Heart right ventricle (tissue), 16 donors: ENCODE measurements at places on chromosomes 16 and 17.

GRCh38 chr16:81151648-81152310 lies 55.6 kb upstream of the GCSH start:
- no peak for DNase-seq

DNA sequence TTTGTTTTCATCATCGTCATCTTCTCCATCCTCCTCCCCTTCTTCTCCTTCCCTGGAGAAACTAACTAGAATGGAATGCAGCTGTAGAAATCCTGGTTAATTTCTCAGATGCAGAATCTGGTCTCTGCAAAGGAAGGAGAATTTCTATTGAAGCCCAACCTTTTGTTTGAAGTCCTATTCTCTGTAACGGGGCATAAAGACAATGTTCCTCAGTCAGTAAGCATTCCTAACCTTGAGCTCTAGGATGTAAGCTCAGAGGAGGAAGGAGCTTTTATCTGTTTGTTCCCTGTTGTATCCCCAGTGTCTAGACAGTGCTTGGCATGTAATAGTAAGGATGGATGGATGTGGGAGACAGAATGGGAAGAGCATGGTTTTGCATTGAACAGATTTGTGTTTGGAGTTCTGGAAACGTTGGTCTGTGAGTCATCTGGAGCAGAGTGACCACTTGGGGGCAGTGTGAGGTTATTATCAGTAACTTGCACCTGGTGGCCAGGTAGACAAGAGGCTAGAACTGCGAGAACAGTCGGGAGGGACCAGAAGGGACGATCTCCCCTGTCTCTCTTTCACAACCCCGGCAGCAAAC lies 363.7 kb downstream of the SNX29 start:
- no peak for DNase-seq

DNA sequence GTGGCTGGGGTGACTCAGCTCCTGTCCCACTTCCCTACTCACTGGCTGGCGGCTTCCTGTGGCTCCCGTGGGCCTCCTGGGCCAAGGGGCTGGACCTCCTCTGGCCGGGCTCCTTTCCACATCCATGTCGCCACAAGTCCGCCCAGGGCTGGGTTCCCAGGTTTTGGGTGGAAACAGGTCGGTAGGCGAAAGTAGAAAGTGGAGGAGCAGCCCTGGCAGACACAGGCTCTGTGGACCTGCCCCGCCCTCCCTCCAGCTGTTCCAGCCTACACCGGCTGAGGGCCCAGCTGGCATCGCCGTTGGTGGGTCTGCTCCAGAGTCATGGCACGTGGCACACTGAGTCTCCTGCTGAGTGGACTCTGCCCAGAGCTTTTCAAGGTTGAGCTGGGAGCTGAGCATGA lies 28.7 kb downstream of the GSE1 start:
- peak; percentile 51 for DNase-seq

GRCh38 chr17:74831444-74832146 lies 28.1 kb downstream of the GRIN2C start:
- no peak for DNase-seq

DNA sequence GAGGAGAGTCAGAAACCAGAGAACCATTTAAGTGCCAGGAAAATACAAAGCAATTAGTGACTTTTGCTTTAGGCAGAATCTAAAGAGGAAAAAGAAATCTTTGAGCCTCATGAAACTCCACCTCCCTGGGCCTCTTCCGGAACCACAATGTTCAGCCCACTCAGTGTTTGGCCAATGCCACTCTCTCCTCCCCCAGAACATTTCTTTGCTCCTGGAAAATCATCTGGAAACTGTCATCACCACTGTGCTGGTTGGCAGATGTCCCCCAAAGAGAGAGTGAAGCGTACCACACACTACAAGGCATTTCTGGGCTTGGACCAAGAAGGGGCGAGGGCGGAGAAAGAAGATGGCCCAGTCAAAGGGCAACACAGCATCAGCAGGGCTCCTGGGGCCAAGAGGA lies 7.1 kb upstream of the SOX9 start:
- no peak for DNase-seq

- peak; percentile 83 for DNase-seq
Observed at GRCh38 chr16:87636050-87636684, 33.9 kb downstream of the JPH3 start.
